ENCODE measurements at places on chromosomes 16 and 17.

DNA sequence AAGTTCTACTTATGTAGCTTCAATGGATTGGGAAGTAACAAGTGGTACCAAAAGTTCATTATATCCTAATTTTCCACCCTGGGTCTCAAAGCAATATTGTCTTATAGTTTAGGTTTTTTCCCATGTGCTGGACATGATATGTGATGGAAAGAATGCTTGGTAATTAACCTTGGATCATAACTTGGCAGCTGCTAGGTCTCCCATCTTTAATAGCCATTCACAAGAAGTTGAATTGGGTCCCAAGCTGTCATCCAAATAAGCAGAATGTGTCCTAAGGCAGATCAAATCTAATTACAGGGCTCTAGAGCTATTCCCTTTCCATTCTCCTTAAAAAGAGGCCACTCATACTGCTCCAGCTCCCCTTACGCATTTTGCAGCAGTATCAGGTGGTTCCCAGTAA is 44.7 kb upstream of the KCNJ16 start:
- DNase-seq = no peak

DNA sequence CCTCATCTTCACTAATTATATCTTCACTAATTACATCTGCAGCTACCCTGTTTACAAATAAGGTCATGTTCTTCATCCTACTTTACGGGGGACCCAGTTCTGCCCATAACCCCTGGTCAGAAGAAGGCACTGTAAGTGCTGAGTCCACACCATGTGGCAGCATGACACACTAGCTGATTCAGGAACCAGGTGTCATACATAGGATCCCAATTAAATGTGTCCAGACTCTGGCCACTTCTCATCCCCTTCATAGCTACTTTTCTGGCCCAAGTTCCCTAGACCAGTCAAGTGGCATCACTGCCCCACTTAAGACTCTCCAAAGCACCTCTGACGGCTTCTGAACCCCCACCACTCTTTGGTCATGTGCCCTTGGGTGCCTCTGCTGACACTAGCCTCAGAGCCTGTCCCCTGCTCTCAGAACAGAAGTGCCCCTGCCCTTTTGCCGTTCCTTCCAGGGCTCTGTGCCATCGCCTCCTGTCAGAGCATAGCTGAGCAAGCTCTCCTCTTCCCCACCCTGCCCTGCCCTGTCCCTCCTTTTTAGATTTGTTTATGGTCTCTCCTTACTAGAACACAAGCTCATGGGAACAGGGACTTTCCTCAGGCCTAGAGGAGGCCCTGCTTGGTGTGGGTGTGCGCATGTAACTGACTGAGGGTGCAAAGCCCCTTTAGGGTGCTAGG is 61.1 kb downstream of the B9D1 start:
- no peak for DNase-seq

GRCh38 chr16:27189335-27189972 is 13.9 kb upstream of the KDM8 start:
- DNase-seq = no peak

GRCh38 chr16:81060576-81061306 is 16.3 kb downstream of the C16orf46 start:
- DNase-seq = no peak

GRCh38 chr17:3959921-3960601 is 4.2 kb downstream of the ATP2A3 start:
- no peak for DNase-seq

GRCh38 chr16:3475604-3476375 is 19.5 kb downstream of the C16orf90 start:
- no peak for DNase-seq

Measured in stimulated activated CD4-positive, alpha-beta T cell treated with anti-CD3 and anti-CD28 coated beads, Interleukin-4, amount 100 ng/mL, for 4 hours (primary cell).